Activated naive CD8-positive, alpha-beta T cell treated with anti-CD3 and anti-CD28 coated beads for 36 hours (primary cell): ENCODE measurements at places on chromosomes 6 and 20. TPM values are rescaled to one million over a fixed set of nuclear protein-coding genes. Genes with fewer than 3 reads are reported as not detected.
A peak's percentile ranks its signal among the peaks of the same experiment; 100 is the strongest.

DNA sequence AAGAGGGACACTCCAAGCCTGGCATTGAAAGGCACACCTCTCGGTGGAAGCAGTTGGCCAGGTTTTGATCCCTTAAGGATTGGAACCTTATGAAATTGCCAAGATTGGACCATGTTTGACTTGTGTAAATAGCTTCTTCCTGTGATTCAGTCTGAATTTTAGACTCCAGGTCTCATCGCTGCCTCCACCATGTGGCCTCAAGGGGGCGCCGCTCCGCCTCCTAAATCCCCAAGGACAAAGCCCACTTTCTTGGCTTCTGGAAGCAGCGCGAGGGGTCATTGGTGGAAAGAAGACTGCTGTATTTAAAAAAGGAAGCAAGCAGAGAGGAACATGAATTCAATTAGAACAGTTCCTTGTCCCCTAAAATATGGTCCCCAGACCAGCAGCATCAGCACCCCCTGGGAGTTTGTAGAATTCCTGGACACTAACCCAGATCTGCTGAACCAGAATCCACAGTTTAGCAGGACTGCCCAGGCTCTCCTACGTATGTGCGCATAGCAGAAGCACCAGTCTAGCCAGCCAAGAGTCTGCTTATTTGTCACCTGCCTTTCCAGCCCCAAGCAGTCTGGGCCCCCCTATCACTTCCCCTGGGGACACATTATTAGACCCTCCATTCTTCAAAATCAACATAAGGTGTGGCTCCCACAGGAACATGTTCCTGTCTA lies 108.5 kb downstream of the LY86 start:
- peak; percentile 28 for DNase-seq

GRCh38 chr6:129889580-129889979 lies 28.5 kb upstream of the TMEM244 start:
- no peak for DNase-seq

DNA sequence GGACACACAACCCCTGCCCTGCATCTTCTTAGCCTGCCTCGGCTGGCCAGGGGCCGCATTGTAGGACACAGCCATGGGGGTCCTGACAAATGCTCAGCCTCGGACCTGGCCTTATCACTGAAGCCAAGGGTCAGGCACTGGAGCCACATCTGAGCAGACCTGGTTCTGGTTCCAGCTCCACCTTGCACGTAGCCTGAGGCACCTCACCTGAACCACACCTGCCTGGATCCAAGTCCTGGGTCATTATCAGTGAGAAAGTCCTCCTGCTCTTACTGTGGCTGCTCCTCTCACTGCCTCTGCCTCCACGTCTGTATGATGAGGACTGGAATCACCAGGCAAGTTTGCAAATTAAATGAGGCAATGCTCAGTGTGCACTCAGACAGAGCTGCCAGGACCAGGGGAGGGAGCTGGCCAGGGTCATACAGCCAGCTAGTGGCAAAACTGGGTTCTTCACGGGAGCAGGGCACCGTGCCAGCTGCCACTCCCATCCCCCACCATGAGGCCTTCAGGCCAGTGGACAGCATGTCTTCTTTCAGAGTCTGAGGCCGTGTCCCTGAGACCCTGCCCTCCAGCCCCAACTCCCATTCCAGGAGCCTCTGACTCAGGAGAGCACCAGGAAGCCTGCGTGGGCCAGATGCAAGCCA lies 40.2 kb downstream of the MRPL14 start:
- no peak for DNase-seq

DNA sequence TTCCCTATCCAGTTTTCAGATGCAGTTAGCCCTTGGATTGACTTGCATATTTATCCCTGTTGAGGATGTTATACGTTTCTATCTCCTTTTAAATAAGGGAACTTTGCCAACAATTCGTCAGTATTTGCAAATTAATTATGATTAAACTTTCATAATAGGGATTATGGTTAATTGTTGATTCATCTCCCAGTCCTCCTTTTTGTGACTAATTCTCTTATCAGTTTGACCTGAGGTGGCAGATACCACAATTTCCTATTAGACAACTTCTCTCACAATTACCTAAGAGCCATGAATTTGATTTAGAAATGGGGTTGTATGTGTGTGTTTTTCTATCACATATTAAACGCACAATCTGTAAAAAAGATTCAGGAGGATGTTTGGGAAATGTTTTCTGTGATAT lies 172.9 kb downstream of the LAMA2 start:
- DNase-seq, result no peak

The NKX2-4 gene
- not detected for total RNA-seq

DNA sequence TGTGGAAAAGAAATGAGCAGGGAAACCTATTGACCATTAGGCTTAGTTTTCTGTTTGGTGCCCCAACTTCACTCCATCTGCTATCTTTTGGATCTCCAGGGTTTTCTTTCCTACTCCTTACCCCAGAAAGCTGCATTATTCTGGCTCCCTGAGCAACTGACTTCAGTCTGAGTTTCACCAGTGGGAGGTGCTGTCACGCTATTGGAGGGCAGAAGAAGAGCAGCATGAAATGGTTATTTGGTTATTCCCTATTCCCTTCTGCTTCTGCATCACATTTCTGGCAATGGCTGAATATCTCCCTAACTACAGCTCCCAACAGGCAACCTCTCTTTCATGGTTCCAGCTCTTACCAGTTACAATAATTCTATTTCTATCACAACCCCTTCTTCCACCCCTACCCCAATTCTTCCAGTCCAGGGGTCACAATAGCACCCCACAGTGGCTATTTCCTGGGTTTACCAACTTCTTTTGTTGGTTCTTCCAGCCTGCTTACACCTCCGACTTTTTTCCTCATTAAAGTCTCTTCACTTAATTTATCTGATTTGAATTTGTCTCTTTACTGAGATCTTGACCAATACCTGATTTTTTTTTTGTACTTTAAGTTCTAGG lies 311.5 kb downstream of the PLCB1 start:
- no peak for DNase-seq

The PAK5 gene
- not detected for total RNA-seq

The PLA2G7 gene
- not detected for total RNA-seq

The PNISR gene
- total RNA-seq, result 88.8 TPM

GRCh38 chr6:73695619-73696421 lies at the start of gene CD109:
Gene CD109, plus strand, starts transcription at chr6:73696203. Its CDS starts 13 bp downstream, at chr6:73696216.
- peak; percentile 80 for DNase-seq

GRCh38 chr6:45698046-45698445 lies 317.6 kb downstream of the CLIC5 start:
- DNase-seq, result no peak

The CLDN20 gene
- total RNA-seq, result not detected

- DNase-seq, result no peak
These were observed 141.5 kb downstream of the LY86 start for GRCh38 chr6:6729971-6730370.

DNA sequence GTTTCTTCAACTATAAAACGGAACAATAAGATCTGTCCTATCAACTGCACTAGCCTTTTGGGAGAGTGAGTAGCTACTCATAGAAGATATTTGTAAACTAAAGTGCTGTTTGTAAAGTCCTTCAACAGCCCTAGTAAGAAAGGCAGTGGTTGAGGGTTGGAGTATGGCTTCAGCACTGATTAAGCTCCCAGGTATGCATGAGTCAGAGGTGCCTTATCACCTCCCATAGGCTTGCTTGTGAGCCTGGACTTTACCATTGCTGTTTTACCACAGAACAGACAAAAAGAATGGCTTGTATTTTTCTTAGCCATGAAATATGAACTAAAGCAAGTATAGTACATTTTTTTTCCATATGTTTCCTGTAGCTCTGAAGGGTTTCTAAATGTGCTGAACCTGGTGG lies 44.1 kb downstream of the SAMD3 start:
- no peak for DNase-seq

DNA sequence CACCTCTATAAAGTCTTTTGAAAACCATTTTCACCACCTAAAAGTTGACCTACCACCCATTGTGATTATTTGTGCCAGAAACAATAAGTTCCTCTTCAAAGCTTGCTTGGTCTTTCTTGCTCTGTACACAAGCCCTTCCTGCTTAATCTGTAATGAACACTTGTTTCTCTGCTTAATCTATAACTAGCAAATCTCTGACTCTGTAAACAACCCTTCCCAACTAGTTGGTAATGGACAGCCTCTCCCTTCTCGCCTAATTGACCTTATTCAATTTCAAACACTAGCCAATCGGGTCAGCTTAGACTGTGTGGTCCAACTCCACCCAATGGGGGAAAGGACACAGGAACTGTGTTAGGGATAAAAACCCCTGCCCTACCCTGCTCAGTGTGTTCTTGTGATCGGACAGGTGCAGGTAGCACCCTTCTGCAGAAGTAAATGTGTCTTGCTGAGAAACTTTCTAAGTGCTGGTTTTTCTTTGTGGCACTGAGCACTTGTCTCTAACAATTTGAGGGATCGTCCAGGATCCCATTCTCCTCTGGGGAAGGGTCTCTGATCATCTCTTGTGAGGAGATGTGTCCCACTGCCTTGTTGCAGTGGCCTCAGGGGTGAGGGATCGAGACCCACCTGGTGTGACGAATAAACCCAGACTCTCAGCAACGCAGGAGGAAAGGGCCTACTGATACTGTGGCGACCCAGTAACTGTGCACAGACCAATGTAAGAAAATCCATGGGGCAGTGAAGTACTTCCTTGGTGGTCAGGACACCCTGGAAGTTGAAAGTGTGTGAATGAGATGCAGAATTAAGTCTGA lies 23.5 kb downstream of the CHD6 start:
- DNase-seq, result no peak

DNA sequence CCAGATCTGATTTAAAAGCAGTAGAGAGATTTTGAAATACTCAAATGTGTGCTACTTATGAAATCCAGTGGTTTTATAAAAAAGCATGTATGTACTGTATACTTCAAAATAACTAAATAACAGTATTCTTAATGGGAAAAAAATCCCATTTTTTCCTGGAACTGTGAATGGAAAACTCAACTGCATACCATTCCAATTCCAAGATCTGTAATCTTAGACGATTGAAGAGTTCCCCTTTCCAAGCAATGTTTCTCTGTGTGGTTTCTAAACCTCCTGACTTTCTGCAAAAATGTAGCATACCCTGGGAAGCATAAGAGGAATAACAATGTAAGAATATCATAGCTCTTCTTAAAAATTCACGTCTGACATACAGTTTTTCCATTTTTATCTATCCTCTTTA lies 40.3 kb upstream of the HIVEP2 start:
- no peak for DNase-seq

The SALL4 gene
- total RNA-seq, result 0.66 TPM

DNA sequence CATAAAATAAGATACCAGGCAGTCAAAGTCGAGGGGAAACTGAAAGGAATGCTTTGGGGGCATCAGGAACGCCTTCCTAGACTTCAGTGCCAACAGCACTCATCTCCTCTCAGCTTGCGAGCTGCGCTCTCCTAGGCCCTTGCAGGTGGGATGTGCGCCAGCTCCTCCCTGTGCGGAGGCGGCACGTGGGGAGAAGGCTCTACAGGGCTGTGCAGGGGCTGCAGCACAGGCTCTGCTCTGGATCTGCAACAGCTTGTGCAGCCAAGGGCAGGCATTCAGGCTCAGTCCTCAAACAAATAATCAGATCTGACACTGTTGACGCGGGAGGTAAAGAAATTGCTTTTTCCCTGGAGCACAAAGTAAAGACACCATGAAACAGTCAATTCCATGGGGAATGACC lies 144.8 kb downstream of the TTLL2 start:
- DNase-seq, result no peak

DNA sequence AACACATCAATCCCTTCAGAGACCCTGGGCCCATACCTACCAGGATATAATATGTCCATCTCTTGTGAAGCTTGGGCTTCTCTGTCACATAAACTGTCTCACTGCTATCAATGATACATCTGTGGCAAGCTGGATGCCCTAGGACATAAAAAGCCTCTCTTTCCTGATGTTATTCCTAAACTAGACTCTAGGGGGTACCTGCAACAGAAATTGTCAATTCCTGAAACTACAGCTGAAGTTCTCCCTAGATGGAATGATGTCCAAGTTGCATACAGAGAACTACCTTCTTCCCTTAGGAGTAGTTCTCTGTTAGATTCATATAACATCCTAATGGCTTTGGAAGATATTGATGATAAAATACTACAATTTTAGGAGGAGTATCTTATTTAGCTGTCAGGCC lies 35.8 kb downstream of the TBX18 start:
- DNase-seq, result no peak

The HLA-DRA gene
- total RNA-seq, result 12.2 TPM

DNA sequence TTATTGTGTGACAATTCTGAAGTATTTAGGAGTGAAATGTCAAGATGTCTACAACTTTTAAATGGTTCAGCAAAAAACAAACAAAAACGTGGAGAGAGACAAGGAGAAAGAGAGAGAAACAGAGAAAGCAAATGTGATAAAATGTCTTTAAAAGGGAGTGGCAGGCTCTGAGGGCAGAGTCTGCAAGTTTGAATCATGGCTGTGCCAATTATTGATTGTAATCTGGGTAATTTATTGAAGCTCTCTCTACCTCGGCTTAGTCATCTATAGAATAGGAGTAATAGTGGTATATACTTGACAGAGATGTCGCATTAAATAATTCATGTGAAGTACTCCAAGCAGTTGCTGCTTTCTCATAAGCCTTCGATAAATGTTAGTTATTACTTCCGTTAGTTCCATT lies 61.3 kb upstream of the ARID1B start:
- no peak for DNase-seq

- DNase-seq, result no peak
These were observed 460.4 kb upstream of the SOX4 start for GRCh38 chr6:21132856-21133838.

GRCh38 chr20:41176711-41177552 lies 39.6 kb downstream of the PLCG1 start:
- DNase-seq, result no peak

The DDX43 gene
- total RNA-seq, result 0.44 TPM

The BNIP5 gene
- not detected for total RNA-seq

DNA sequence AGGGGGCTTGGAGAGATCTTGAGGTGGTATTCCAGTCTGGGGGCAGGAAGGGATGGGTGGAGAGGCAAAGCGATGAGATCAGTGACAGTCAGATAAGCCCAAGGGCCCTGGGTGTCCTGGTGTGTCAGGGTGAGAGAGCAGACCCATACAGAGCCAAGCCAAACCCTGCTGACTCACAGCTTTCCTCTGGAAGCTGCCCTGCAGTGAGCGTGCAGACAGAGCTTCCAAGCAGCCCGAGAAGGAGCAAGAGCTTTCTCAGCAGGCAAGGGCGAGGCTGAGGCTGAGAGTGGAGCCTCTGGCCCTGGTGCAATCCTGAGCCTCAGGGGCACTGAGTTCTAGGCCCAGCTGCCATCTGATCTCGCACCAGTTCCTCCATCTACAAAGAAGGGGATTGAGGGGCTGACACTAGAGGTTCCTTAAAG lies 91.1 kb upstream of the HIVEP1 start:
- DNase-seq, result no peak

- DNase-seq, result no peak
These were observed 44.4 kb downstream of the RNGTT start for GRCh38 chr6:88919032-88919431.

GRCh38 chr20:15113144-15113773 lies 775.8 kb upstream of the FLRT3 start:
- no peak for DNase-seq

- DNase-seq, result no peak
These were observed 132.6 kb downstream of the THEMIS start for GRCh38 chr6:127768223-127768622.
